ENCODE measurements at places on chromosomes 4 and X.

- no peak for DNase-seq
These were observed 90.3 kb downstream of the ATP11C start for GRCh38 chrX:139842326-139843185.

DNA sequence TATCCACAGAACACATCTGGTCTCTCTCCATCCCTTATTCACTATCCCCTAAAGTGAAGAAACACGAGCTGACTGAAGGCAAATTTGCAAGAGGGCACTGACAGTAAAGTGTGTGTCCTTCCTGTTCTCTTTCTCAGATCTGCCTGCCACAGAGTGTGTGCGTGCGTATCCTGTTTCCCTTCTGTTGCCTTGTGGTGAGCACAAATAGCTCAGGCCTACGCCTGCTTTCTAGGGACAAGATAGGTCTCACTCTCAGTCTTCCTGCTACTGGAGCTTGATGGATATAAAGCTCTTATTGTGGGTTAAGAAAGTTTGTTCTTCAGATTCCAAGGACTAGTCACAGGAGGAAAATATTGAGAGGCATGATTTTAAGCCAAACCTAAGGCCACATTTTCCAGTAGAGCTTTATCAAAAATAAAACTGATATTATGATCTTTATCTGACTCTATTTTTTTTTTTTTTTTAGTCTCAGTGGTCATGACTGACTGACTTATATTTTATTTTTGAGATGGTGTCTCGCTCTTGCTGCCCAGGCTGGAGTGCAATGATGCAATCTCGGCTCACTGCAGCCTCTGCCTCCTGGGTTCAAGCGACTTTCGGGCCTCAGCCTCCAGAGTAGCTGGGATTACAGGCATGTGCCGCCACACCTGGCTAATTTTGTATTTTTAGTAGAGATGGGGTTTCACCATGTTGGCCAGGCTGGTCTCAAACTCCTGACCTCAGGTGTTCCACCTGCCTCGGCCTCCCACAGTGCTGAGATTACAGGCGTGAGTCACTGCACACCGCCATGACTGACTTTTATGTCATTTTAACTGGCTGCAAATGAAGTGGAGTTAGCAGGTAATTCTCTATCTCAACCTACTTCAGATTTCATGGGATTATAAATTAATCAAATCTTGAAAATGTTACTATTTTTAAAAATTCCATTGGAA lies 140.3 kb upstream of the SH3RF1 start:
- DNase-seq = peak; percentile 3

GRCh38 chrX:63739885-63740284 lies 45.1 kb downstream of the ARHGEF9 start:
- DNase-seq = no peak

DNA sequence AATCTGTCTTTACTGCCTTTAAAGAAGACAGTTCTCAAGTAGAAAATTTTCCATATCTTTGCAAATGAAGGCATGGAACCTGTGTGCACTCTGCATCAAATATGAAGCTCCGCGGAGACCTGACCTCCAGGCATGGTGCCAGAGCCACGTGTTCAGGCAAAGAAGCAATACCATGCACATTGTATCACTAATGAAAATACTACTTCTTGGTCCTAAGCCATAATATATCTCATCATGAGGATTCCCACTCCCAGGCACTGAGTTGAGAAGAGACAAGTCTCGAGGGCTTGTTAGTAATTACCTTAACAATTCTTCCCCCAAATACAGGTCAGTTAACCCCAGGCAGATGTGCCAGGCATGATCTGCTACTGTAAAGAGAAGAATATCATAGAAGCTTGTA lies 56.7 kb downstream of the PCDH19 start:
- DNase-seq = no peak

GRCh38 chr4:152599095-152599494 lies 63.2 kb upstream of the FBXW7 start:
- DNase-seq = no peak

GRCh38 chr4:53801373-53801772 lies 210.1 kb upstream of the LNX1 start:
- DNase-seq = no peak

- DNase-seq = no peak
These were observed 27.0 kb upstream of the GPR78 start for GRCh38 chr4:8553216-8553615.

- no peak for DNase-seq
These were observed 23.3 kb downstream of the ADGRL3 start for GRCh38 chr4:61223385-61223784.

- DNase-seq = no peak
These were observed 53.0 kb downstream of the TMEM154 start for GRCh38 chr4:152626790-152627189.

- no peak for DNase-seq
These were observed 23.6 kb downstream of the PPP2R3B start for GRCh38 chrX:362937-363620.

DNA sequence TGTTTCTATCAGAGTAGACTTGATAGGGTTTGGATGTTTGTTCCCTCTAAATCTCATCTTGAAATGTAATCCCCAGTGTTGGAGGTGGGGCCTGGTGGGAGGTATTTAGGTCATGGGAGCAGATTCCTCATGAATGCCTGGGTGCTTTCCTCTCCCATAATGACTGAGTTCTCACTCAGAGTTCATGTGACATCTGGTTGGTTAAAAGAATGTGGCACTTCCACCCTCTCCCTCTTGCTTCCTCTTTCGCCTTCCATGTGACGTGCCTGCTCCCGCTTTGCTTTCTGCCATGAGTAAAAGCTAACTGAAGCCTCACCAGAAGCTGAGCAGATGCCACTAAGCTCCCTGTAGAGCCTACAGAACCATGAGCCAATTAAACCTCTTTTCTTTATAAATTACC lies 47.3 kb upstream of the SRPX start:
- DNase-seq = no peak

GRCh38 chr4:6206771-6207290 lies 6.5 kb upstream of the JAKMIP1 start:
- no peak for DNase-seq

DNA sequence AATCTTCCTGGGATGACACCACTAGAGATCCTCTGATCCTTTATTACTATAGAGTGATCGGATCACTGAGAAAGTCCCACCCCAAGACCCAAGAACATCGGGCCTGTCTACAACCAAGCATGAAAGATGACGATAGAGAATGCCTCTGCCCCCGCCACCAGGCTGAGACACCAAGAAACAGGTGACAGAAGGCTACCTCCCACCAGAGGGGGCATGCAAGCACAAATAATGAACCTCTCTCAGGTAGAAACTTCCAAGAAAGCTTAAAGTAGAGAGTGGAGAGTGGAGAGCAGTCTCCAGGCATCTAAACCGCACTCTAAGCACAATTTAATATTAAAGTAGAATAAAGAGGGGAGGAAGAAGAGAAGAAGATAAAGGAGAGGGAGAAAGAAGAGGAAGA lies 402.6 kb downstream of the INPP4B start:
- DNase-seq = no peak

Measured in GM23248 (cell line).